ENCODE measurements at places on chromosomes 3 and 15. TPM values are rescaled to one million over a fixed set of nuclear protein-coding genes. Genes with fewer than 3 reads are reported as not detected.

- no peak for DNase-seq
Observed at GRCh38 chr3:156664011-156664830, 10.2 kb upstream of the TIPARP start.

DNA sequence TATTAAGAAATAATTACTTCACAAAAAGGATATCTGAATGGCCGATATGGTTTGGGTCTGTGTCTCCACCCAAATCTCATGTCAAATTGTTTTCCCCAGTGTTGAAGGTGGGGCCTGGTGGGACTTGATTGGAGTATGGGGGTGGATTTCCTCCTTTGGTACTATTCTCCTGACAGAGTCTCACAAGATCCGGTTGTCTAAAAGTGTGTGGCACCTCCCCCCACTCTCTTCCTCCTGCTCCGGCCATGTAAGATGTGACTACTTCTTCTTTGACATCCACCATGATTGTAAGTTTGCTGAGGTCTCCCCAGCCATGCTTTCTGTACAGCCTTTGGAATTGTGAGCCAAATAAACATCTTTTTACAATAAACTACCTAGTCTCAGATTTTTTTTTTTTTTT, 34.5 kb downstream of the ZBTB11 start:
- DNase-seq: no peak

DNA sequence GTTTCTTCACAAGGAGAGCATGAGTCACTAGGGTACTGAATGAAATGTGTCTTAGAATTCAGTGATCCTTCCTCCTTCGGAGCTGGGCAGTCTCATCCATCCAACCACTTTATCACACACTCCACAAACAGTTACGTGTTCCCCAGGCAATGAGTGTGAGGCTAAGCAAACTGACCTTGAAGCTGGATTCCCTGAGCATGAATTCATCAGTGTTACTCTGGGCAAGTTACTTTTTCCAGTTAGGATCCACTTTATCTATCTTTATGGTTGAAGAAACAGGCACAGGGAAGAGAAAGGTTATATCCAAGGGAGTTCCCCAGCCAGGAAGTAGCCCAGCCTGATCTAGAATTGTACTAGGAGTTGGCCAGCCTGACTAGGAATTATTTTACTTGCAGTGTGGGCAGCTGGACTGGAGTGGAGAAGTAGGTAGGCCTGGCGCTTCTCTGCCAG, 17.1 kb upstream of the GCNT3 start:
- no peak for DNase-seq

- DNase-seq: no peak
Observed at GRCh38 chr15:33218071-33218491, 23.6 kb upstream of the FMN1 start.

GRCh38 chr3:23575697-23576096, 230.1 kb upstream of the UBE2E1 start:
- DNase-seq: no peak

- DNase-seq: no peak
Observed at GRCh38 chr15:39860200-39860599, 59.9 kb downstream of the GPR176 start.

DNA sequence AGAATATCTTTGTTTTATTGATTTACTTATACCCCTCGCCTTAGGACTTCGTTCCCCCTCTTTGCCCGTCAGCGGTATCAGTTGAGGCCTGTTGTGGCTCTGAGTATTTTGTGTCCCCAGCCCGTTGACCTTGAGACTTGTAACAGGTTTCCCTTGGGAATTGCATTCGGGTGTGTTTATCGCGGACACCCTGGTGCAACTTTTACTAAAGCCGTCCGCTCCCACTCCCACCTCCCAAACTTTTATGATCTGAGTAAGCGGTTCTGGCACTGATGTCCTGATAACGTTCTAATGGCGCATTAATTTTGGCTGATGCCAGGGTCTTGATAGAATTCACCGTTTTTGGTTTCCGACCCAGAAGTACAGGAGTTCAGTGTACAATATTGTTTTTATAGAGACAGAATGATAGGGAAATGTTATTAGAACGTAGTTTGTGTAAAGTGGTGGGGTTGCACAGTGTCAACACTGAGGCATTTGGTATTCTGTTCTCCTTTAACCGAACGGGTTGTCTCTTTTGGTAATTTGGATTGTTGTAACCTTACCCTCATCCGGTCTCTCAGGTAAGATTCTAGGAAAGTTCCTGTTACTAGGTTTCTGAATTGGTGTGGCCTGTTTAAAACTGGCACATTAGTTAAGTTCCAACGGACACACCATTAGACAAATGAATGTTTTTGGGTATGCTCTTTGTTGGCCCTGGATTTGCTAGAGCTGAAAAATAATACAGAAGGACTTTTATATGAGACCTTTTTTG, 47.8 kb downstream of the OIP5 start:
- no peak for DNase-seq

The SPINT1 gene
- 1.7 TPM for total RNA-seq

All from pulmonary artery endothelial cell (primary cell).